ENCODE measurements at places on chromosomes 3 and 15.

DNA sequence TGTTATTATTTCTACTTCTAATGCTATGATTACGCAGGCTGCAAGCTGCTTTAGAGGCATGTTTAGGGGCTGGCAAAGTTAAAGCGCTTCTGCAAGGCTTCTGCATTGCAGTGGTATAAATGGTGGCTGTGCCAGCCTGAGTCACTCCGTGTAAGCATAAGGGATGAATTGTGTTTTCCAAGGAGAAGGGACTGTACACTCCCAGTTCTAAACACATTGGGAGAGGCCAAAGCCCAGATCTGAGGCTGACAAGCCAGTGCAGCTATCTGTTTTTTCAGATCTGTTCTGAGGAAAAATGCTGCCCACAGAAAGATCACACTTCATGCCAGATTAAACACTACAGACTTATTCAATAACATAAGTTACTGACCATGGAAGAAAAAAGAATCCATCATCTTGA is 83.8 kb downstream of the PRICKLE2 start:
- no peak for DNase-seq

- DNase-seq: no peak
These were observed 50.0 kb downstream of the ZIC1 start for GRCh38 chr3:147458995-147459704.

GRCh38 chr3:103025880-103026279 is 591.1 kb downstream of the ZPLD1 start:
- no peak for DNase-seq

DNA sequence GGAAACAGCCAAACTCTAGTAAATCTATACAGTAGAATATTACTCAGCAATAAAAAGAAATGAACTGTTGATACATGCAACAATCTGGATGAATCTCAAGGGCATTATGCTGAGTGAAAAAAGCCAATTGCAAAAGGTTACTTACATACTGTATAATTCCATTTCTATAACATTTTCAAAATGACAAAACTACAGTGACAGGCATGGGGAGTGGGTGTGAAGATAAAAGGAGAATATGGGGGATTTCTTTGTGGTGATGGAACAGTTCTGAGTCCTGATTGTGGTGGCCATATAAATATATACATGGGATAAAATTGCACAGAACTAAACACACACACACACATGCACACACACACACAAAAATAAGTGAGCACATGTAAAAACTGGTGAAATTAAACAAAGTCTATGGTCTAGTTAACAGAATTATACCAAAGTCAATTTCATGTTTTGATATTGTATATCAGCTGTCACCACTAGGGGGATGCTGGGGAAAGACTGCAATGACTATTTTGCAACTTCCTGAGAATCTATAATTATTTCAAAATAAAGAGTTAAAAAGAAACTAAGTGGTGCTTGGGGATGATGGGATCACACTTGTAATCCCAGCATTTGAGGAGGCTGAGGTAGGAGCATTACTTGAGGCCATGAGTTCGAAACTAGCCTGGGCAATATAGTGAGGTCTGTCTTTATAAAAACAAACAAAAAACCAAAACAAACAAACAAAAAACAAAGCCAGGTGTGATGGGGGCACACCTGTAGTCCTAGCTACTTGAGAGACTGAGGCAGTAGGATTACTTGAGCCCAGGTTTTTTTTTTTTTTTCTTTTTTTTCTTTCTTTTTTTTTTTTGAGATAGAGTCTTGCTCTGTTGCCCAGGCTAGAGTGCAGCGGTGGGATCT is 66.0 kb downstream of the SPTSSB start:
- DNase-seq: no peak

DNA sequence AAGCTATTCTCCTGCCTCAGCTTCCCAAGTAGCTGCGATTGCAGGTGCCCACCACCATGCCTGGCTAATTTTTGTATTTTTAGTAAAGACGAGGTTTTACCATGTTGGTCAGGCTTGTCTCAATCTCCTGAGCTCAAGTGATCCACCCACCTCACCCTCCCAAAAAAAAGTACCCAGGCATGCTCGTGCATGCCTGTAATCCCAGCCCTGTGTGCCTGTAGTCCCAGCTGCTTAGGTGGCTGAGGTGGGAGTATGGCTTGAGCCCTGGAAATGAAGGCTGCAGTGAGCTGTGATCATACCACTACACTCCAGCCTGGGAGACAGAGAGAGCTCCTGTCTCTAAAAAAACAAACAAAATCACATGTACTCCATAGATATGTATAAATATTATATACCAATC is 176.5 kb downstream of the SOX2 start:
- DNase-seq: no peak

GRCh38 chr3:188775412-188775811 is 396.4 kb upstream of the TPRG1 start:
- DNase-seq: no peak

- no peak for DNase-seq
These were observed 356.5 kb upstream of the SLCO3A1 start for GRCh38 chr15:91496754-91497691.
